ENCODE measurements at places on chromosomes 3 and 15.

DNA sequence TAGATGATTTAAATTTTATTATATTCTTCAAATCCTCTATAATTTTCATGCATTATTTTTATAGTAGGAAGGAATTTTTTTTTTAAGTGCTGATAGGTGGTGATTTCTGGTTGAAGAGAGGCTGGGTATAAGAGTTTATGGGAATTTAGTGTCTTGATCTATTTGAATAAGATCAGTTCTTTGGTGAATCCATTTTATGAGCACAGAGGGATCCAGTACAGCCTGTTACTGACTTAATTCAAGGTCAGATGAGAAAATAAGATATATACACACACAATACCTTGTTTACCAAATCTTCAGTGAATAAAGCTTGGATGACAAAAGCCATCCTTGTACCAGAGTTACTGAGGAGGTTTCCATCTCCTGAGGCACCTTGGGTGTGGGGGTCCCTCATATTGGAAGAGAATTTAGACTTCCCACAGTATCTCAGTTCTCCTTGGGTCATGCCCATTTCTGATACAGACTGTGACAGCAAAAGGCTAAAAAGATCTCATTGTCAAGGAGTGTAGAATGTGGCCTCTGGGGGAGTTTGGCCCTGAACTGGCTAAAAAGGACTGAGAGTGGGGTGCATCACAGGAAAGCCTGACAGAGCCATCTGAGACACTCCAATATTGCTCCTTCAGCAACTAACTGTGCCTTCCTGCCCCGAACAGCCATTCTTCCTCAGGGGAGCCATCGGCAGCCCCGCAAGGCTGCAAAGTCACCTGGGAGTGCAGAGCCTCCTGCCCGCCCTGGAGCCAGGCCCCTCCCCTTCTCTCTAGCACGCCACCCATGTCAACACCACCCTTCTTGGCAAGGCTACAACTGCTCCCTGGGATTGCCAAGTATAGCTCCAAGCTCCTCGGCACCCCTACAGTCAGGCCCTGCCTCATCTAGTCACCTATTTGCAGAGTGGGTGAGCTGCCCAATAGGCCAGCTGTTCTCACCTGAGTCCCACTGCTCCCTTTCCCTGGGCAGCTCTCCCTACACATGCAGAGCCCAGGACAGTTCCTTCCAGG lies 43.1 kb upstream of the HACD2 start:
- DNase-seq = no peak

- no peak for DNase-seq
Observed at GRCh38 chr15:77783636-77784035, 150.9 kb upstream of the LINGO1 start.

DNA sequence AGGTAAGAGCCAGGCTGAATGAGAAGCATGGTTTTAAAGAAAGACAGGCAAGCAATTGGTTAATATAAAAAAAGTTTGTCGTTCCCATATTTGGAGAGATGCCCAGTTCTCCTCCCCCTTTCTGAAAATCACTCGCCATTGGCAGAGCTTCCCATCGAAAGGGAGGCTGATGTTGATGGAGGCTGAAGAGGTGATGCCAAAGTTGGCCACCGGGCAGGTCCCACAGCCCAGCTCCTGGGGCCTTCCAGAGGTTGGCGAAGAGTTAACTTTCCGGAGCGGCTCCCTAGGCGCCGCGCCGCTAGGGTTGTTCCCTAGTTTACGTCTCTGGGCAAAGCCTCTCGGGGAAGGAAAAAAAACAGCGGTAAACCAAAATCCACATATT lies 793 bp downstream of the PCOLCE2 start:
- DNase-seq = peak; percentile 11

- no peak for DNase-seq
Observed at GRCh38 chr3:72658466-72659100, 189.7 kb downstream of the SHQ1 start.

GRCh38 chr15:98438326-98438725 lies 210.0 kb upstream of the IGF1R start:
- DNase-seq = no peak

DNA sequence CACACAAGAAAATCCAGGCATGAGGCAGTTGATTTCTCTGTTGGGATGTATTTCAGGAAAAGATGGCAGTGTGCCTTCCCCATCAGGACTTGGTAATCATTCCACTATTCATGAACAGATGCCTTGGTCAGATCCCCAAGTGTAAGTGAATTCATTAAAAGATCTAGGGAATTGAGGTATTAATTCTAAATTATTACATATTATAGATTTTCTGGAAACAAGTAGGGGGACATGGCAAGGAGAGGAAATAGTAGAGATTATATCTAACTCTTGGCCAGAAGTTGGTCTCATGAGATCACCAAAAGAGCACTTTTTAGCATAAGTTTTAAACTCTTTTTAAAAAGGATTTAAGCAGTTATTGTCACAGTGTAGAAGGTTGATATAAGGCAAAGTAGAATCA lies 74.4 kb upstream of the MDFIC2 start:
- DNase-seq = no peak

GRCh38 chr3:56424885-56425284 lies 43.4 kb downstream of the ERC2 start:
- DNase-seq = no peak

DNA sequence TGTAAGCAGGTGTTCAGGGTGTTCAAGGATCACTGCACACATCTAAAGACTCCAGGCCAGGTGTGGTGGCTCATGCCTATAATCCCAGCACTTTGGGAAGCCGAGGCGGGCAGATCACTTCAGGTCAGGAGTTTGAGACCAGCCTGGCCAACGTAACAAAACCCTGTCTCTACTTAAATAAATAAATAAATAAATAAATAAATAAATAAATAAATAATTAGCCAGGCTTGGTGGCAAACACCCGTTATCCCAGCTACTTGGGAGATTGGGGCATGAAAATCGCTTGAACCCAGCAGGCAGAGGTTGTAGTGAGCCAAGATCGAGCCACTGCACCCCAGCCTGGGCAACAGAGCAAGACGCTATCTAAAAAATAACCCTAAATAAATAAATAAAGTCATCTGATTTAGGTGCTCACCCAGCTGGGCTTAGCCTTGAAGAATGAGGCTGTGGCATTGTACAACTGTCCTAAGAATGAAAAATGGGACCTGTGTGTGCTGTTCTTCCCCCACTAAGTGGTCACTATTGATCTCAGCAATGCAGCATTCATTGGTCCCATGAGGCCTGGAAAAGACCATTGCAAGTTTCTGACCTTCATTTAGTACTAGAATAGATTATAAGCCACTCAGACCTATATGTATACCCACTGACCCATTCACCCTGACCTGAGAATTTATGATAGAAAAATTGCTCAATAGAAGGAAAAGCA lies 82.8 kb upstream of the ABHD17C start:
- DNase-seq = no peak

DNA sequence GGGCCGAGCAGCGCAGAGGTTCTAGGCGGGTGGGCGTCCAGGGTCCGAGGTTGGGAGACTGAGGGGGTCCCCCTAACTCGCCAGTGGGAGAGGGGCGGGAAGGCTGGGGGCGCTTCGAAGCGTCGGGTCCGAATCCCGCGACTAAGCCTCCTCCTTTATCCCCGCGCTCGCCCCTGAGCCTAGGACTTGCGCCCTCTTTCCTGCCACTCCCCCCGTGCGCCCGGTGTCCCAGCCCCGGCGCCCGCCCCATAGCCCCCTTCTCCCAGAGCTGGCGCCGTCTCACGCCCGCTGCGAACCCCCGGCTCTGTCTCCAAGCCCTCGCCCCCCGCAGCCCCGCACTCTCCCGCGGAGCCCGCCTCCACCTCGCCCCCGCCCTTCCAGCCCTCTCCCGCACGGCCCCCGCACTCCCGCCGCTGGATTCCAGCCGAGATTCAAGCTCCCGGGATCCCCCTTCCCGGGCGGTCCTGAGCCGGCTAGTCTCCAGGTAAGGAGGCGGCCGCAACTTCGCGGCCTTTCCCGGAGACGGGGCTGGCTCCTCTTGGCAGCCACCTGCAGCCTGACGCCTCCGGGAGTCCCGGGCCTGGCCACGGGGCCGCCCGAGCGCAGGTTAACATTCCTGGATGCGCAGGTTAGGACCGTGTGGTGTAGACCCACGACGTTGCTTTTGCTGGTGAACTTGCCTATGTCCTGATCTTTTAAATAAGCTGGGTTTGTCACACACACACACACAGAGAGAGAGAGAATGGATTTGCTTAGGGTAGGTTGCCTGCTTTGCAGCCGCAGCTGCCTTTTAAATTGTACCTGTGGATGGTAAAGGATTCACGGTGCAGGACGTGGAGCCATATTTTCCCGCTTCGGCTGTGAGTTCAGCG lies 563 bp downstream of the PXYLP1 start:
- DNase-seq = no peak

DNA sequence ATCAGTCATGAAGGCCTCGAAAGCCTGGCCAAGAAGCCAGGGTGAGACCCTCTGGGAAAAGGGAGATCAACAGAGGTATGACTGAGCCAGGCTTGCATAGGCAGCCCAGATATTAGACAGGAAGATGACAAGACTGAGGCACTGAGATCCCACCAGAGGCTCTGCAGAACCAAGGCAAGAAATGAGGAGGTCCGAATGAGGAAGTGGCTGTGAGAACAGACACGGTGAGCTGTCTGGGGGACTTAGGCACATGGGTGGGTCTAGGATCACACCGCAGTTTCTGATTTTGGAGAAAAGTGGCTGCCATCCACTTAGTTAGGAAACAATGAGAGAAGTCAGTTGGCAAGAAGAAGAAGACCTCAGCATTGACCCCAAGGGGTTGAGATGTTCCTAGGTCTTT lies 31.5 kb upstream of the PRSS50 start:
- no peak for DNase-seq

GRCh38 chr3:35966629-35967464 lies 327.5 kb downstream of the ARPP21 start:
- no peak for DNase-seq

Data from astrocyte of the cerebellum (primary cell).